GM18507 (cell line): ENCODE measurements at places on chromosomes 3 and 15.

DNA sequence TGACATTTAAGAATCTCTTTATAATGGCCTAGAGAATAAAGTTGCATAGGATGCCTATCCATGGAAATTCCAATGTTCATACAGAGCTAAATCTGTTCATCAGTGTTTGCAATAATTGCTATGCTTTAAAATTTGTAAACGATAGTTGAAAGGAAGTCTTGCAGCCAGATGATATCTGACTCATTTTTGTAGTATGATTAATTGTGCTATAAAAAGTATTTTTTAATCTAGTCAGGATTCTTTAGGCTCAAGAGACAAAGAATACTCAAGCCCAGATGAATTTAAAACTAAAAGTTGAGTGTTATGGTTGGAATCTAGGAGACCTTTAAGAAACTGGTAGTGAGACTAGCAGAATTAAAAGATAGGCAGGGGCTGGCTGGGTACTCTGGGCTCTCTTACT is 50.5 kb downstream of the SUCNR1 start:
- no peak for DNase-seq

DNA sequence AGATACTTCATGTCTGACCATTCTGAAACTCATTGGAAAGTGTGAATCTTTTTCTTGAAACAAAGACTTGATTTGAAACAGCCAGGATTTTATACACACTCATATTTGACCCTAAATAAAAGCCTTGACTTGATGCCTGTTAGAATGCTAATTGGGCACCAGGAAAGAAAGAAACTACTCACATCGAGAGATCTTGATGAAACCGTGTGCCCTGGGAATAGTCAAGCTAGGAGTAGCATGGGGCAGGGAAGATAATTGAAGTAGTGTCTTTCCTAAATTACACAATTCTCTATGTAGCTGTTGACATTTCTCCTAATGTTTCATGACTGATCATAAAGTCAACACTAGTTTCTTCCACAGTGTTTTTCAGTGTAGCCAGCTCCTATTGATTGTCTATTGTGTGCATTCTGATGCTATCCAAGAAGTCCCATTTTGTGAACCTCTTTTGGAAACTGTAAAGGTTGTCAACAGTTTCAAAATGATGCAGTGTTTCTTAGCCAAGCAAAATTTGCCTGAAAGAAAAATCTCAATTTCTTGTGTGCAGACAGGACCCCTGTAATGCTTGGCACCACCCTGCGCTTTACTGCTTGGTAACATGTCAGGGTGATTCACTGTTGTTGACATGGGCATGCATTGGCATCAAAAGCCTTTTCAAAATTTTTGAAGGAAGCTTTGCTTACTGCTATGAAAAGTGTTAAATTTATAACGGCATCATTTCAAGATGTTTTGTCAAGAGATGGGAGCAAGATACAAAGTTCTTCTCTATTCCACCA is 52.5 kb upstream of the OTOL1 start:
- DNase-seq: no peak

- DNase-seq: no peak
These were observed 97.1 kb downstream of the CD47 start for GRCh38 chr3:107993771-107994170.

GRCh38 chr3:138850151-138850550 is 15.4 kb upstream of the PIK3CB start:
- no peak for DNase-seq

GRCh38 chr15:96402403-96402802 is 71.9 kb downstream of the NR2F2 start:
- DNase-seq: no peak

GRCh38 chr15:80343554-80343992 is 60.6 kb upstream of the ARNT2 start:
- no peak for DNase-seq

GRCh38 chr15:54829821-54830220 is 366.9 kb downstream of the RSL24D1 start:
- DNase-seq: no peak

DNA sequence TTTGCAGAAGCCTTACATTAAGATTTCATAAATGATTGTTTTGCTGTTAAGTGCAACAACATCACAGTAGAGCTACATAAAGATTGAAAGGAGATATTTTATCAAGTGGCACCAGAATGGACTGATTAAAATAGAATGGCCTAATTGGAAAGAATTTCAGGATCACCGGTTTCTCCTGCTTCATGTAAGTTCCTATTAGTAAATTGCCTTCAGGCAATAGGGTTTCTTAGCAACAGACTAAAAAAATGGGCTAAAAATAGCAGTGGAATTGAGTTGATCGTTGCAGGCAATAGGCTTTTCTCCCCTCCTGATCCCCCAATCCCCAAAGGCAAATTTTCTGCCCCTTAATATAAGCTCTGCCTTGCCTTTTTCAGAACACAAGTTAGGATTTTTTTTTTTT is 917 bp downstream of the LNP1 start:
- no peak for DNase-seq

DNA sequence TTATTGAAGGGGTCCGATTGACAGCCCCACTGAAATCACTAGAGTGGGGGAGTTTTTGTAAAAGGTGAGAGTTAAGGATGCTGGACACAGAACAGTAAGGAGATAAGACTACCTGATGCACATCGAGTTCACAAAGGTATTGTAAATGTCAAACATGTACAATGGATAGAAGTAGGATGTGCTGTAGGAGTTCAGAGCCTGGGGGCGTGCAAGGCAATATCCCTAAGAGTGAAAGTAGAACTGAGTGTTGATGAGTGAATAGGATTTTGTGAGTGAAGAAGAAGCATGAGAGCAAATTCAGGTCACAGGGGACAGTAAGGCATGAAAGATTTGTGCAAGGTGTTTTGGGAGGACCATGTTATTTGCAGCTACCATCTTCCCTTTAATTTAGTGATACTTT is 21.5 kb downstream of the DOCK3 start:
- no peak for DNase-seq

DNA sequence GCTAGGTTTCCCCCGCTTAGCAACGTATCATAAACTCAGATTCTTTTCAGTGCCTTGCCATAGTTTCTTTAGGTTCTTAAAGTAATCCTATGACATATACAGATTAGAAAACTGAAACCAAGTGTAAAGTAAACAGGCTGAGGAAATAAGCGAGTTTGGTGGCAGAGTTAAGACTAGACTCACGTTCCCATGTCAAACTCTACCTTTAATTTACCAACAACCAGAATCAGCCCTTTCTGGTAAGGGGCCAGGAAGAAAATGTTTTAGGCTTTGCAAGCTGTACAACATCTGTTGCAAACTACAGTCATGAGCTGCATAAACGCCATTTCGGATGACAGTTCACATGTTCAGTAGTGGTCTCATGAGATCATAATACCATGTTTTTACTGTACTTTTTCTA is 128.0 kb upstream of the PRICKLE2 start:
- DNase-seq: no peak

GRCh38 chr3:37503856-37504255 is 329.5 kb upstream of the LRRFIP2 start:
- DNase-seq: no peak

DNA sequence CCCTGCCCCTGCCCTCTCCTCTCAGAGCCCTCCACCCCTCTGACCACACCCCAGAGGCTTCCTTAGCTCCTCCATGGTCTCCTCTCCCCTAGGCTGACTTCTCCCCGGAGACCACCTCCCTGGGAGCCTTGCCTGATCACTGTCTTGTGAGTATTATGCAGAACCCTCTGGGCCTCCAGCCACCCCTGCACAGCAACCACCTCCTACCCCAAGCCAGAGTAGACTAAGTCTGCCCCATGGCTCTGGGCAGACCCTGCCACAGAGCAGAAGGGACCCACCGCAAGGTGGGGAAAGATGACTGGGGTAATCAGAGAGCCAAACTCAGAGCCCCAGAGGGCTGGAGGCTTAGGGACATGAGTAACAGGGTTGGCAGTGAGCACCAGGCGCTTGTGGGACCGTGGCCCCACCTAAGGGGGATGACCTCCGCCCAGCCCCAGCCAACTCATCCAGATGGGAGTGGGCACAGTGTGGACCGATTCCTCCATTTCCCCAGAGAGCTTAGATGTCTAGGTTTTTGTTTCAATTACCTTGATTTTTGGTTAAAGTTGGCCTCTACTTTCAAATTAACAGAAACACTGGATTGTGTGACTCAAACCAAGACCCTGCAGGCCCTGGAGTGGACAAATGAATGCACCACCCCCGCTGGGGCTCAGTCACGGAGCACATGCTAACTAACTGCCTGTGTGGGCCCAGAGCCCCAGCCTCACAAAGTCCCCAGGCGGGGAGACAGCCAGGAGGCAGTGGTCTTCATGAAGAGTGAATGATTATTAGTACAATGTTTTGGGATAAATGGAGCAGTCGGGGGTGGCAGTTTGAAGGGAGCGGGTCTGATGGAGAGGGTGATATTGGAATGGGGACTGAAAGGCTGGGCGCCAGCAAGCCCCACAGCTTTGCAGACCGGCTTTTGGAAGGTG is 119.4 kb upstream of the PRR20G start:
- DNase-seq: no peak

DNA sequence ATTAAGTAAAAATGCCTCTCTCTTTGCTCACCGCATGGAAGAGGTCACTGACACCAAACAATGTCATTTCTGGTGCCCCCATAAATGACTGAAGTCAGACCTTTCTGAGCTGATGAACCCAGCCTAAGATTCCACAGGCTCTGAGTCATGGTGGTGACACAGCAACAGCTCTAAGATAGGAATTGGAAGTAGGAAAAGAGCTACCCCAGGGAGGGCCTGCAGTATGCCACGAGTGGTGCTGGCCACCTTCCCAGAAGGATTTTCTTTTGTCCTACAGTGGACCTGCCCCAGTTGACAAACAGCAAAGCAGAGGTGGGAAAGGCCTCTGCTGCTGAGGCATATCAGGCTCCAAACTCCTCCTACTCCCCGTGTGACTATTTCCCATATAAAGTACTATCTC is 208.1 kb downstream of the MINAR1 start:
- DNase-seq: no peak

- DNase-seq: no peak
These were observed 126.2 kb upstream of the ATP10A start for GRCh38 chr15:25989327-25989726.
